HCT116 (cell line): ENCODE measurements at places on chromosomes 2 and 18. TPM values are rescaled to one million over a fixed set of nuclear protein-coding genes. Genes with fewer than 3 reads are reported as not detected.

DHRS9 gene
- total RNA-seq: 0.15 TPM

GRCh38 chr2:144390424-144391020 is 129.4 kb downstream of the ZEB2 start:
- no peaks in the 10 kb centered on the region for H3K4me1 ChIP-seq
- no peaks in the 10 kb centered on the region for H3K36me3 ChIP-seq
- DNase-seq: no peak
- H3K27me3 ChIP-seq: no peaks in the 10 kb centered on the region

GRCh38 chr18:55224086-55224625 is 264.9 kb upstream of the CCDC68 start:
- no peak overlapping the region for H3K27ac ChIP-seq
- H3K27me3 ChIP-seq: peaks cover 9% of the 10 kb centered on the region
- no peak overlapping the region for H3K4me3 ChIP-seq
- no peak for DNase-seq

- H3K36me3 ChIP-seq: no peaks in the 10 kb centered on the region
- no peak overlapping the region for H3K4me3 ChIP-seq
- H3K4me1 ChIP-seq: peaks cover 8% of the 10 kb centered on the region
- no peaks in the 10 kb centered on the region for H3K27me3 ChIP-seq
- peak; percentile 63 for DNase-seq
Observed at GRCh38 chr2:177906041-177906718, 166.4 kb downstream of the PDE11A start.

DNA sequence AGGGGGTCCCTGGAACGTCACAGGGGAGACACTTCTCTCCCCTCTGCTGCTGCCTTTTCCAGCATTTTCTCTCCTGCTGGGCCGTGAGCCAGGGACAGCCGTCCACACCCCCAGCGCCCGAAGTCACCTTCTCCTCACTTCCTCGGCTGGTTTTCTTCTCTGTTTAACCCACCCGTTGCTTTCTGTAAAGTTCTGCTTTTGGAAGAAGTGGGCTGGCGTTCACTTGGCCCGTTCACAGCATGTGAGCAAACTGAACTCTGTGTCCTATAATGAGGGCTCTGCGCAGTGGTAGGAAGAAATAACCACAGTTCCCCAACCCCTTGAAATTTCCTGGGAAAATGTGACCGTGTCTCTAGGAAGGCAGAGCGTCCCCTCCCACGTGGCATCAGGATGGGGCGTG is 187.0 kb upstream of the HDAC4 start:
- H3K4me3 ChIP-seq: no peak overlapping the region
- DNase-seq: no peak
- H3K4me1 ChIP-seq: no peaks in the 10 kb centered on the region
- no peak overlapping the region for H3K27ac ChIP-seq
- H3K36me3 ChIP-seq: no peaks in the 10 kb centered on the region
- no peaks in the 10 kb centered on the region for H3K27me3 ChIP-seq

DNA sequence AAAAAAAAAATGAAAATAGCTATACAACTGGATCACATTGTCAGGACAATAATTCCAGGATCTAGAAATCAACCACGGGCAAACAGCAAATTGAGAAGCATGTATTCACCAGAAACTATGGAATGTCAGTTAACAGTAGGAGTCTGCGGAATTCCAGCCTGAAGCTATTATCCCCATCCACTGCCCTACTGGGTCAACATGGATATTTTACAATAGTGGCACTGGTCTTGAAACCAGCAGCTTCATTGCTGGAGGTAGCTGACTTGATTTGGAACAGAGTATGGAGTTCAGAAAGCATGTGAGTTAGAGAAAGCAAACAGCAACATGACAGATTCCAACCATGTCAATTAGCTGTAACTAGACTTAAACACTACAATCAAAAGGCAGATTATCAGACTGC is 55.7 kb upstream of the PDE1A start:
- no peaks in the 10 kb centered on the region for H3K4me1 ChIP-seq
- DNase-seq: no peak
- H3K36me3 ChIP-seq: no peaks in the 10 kb centered on the region
- H3K27me3 ChIP-seq: no peaks in the 10 kb centered on the region
- H3K4me3 ChIP-seq: no peak overlapping the region

DNA sequence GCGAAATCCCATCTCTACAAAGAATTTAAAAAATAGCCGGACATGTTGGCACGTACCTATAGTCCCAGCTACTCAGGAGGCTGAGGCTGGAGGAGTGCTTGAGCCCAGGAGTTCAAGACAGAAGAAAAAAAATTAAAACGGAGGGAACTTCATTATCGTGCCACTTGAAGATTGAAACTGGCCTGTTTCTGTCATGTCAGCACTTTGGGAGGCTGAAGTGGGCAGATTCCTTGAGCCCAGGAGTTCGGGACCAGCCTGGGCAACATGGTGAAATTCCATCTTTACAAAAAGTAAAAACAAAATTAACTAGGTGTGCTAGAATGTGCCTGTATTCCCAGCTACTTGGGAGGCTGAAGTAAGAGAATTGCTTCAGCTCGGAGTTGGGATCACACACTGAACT is 3.0 kb upstream of the TEX44 start:
- no peaks in the 10 kb centered on the region for H3K36me3 ChIP-seq
- no peak for DNase-seq
- H3K4me3 ChIP-seq: no peak overlapping the region
- H3K27me3 ChIP-seq: no peaks in the 10 kb centered on the region
- H3K27ac ChIP-seq: no peak overlapping the region

DNA sequence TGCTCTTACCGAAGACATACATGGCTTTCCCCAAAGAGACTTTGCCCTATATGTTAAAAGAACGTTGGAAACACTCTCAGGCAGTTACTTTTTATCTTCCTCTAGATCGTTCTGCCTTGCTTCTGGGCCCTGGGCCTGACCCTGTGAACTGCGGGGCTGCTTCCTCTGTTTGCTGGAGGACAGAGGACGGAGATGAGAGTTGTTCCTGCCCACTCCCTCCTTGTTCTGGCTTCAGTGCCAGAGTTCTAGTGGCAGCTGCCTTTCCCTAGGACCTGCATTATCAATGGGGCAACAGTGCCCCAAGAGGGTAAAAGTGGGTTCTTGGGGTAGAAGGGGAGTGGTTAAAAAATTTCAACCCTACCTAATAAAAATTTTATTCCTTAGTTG is 6.5 kb upstream of the FN1 start:
- H3K4me1 ChIP-seq: no peaks in the 10 kb centered on the region
- no peaks in the 10 kb centered on the region for H3K36me3 ChIP-seq
- no peak overlapping the region for H3K27ac ChIP-seq
- no peak overlapping the region for H3K4me3 ChIP-seq
- no peak for DNase-seq
- peaks cover 3% of the 10 kb centered on the region; the same call in 1 of the 2 replicates for H3K27me3 ChIP-seq

DNA sequence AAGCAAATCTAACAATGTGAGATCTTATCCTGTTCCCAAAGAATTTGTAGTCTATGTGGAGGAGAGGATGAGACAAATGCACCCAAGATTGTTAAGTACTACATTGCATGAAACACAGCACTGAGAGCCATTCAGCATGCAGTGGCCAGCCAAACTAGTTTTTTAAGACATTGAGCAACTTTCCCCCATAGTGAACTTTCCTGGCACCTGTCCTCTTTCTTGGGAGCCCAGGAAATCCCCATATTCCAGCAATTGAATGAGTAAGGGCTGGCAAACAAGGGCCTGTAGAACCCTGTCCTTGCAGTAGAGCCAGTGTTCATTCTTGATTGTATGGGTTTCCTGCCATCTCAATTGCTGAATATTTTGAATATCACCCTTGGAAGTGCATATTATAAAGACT is 58.8 kb upstream of the FIGN start:
- no peak for DNase-seq
- H3K36me3 ChIP-seq: no peaks in the 10 kb centered on the region

- H3K4me3 ChIP-seq: peak overlapping the region; percentile 65
- peaks cover 80% of the 10 kb centered on the region for H3K27me3 ChIP-seq
- H3K36me3 ChIP-seq: no peaks in the 10 kb centered on the region
- H3K27ac ChIP-seq: no peak overlapping the region
Observed at GRCh38 chr18:26657631-26658581, 109.6 kb upstream of the KCTD1 start.

SLC4A3 gene
- total RNA-seq: 23.0 TPM

GRCh38 chr18:44298566-44298965 is 382.1 kb upstream of the SETBP1 start:
- no peaks in the 10 kb centered on the region for H3K36me3 ChIP-seq
- H3K4me3 ChIP-seq: no peak overlapping the region
- DNase-seq: no peak
- no peaks in the 10 kb centered on the region for H3K27me3 ChIP-seq

MFSD2B gene
- 0.39 TPM for total RNA-seq

- H3K4me3 ChIP-seq: no peak overlapping the region
- no peak overlapping the region for H3K27ac ChIP-seq
- no peaks in the 10 kb centered on the region for H3K4me1 ChIP-seq
Observed at GRCh38 chr2:204360218-204361007, 184.9 kb upstream of the PARD3B start.
